ENCODE measurements at places on chromosomes 3 and 15.

DNA sequence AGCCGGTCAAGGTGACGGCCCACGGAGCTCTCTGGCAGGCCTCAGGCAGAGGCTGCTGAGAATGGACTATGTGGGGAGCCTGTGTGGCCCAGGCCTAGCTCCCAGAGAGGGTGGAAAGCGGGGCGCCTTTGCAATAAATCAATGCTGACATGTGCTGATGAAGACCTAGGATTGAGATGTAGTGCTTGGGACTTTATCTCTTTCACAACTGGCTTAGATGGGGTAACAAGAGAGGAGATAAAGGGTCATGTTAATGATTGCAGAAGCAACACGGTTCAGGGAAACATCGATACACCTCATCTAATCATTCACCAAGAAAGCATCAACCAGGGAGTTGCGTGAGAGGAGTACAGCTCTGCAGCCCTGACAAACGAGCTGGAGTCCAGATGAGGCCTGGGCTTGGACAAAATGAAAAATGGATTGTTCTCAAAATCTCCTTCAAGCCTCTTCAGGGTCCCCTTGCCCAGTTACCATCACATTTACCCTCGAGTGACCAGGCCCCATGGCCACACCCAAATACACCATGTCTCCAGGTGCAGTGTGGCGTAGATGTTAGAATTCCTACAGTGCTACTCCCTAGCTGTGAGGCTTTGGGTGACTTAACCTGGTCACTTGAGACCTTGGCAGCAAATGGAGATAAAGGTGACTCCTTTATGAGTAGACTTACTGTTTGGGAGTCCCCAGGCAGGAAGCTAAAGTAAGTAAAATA is 146.4 kb upstream of the LIPC start:
- no peak for DNase-seq

DNA sequence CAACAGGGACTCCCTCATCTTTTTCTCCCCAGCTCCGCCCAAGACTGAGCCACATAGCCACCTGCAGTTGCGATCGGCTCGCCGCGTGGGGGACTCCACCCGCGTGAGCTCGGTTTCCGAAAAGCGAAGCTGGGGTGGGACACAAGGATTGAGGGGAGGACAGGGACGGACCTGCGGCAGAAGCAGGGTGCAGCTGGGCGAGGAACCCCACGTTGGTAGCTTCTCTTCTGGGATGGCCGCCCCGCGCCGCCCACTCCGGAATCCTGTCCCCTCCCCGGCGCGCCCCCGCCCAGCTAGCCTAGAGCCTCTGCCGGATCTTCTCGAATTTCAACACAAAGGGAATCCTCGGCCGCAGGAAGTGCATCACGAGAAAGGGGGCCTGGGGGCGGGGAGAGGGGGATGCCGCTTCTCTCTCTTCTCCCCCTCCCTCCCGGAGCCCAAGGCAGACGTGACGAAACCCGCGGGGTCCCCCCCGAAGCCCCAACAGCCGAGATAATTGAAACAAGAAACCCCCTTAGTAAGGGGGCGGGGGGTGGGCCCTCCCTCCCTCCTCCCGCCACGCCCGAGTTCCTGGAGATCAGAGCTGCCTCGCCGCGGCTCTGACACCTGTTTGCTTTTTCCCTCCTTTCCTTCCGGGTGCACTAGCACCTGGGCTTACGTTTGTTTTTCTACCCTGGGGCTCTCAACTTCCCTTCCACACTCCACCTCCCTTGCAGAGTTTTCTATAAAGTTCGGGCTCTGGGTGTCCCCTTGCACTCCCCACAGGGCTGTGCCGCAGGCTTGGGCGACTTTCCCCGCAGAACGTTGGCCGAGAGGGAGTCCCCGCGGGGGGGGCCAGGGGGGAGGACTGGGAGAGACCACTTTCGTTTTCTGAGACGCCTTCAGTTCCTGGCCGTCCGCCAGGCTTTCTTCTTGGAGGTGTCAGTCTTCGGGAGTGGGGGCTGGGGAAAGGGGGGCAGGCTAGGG is 1.3 kb upstream of the KCNH8 start:
- DNase-seq: peak; percentile 43

- DNase-seq: no peak
These were observed 496.7 kb downstream of the NAALADL2 start for GRCh38 chr3:175355801-175356335.

DNA sequence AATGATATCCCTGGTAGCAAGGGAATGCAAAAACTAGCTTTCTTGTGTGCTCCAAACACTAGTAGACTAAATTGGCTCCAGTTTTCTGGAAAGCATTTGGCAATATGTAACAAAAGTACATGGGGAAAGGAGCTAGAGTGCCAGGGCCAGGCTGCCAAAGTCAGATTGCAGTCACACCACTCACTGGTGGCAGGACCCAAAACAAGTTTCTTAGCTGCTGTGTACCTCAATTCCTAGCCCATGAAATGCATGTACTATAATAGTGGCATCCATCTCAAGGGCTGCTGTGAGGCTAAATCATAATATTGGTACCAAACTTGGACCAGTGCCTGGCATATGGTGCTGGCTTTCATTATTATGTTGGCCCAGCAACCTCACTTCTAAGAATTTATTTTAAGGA is 49.3 kb downstream of the CLDN18 start:
- DNase-seq: no peak

DNA sequence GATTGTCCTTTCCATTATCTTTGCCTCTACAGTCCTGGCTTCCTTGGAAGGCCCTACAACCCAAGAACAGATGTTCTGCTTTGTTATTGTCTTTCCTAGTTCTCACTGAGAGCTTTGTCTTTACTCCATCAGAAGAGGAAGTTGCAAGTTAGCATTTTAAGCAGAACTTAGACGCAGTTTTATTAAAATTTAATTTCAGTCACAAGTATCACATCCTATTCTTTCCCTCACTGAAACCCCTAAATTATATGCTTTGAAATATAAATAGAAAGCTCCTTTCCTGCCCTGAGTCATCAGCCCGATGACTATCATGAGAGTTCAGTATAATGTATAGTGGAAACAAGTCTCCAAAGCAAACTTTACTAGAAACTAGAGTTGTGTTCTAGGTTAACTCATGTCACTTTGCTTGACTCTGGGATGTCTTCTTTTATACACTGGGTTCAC is 291.2 kb upstream of the RBMS3 start:
- no peak for DNase-seq

- DNase-seq: no peak
These were observed 277.4 kb downstream of the ROBO1 start for GRCh38 chr3:79490165-79491028.

- DNase-seq: no peak
These were observed 138.3 kb upstream of the TPM1 start for GRCh38 chr15:62904041-62904910.

DNA sequence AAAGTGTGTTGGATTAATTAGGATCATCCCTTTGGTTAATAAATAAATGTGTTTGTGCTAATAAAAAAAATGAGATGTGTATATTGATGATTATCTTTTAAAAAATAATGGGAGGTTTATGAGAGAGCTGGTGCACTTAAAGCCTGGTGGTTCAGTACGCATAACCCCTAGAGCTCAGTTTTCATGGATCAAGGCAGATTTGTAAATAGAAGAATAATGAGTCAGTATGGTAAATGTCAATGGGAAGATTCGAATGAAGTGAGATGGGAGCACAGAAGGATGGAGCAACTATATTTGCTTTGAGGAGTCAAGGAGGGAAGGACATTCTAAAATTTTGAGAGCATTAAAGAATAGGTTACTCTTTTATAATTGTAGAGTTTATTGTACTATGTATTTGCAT is 35.4 kb downstream of the AKAP13 start:
- no peak for DNase-seq

GRCh38 chr3:186708983-186709679 is 8.0 kb upstream of the KNG1 start:
- no peak for DNase-seq

DNA sequence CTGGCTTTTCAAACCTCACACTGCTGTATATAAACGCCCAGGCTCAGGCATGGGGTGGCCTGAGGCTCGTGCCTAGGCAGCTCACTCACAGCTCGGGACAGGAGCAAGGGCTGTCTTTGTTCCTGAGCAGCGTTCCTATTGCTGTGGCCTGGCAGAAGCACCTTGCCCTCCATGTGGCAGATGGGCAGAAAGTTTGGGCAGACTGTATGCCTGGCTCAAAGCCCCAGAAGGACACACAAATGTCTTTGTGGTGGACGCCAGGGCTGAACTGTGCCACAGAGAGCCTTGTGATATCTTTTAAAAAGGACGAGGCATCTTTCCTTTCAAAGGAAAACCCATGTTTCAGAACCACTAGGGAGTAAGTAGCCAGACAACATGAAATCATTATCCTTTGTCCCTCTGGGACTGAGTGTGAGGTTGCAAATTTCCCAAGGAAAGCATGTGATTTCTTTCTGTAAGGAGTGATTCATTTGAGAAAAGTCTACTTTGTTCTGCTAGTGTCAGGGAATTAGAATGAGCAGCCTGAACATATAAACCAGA is 29.3 kb upstream of the UBE2E1 start:
- DNase-seq: no peak

GRCh38 chr3:34258271-34258998 is 460.0 kb downstream of the PDCD6IP start:
- no peak for DNase-seq

DNA sequence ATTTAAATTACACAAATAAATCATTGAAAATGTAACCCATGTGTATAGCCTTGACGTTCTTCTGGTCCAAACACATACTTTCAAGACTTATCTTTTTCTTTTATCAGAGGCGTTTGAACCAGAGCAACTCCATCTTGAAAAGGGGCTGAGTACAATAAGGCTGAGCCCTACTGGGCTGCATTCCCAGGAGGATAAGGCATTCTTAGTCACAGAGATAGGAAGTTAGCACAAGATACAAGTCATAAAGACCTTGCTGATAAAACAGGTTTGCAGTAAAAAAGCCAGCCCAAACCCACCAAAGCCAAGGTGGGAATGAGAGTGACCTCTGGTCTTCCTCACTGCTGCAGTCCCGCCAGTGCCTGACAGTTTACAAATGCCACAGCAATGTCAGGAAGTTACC is 101.0 kb upstream of the IGSF10 start:
- no peak for DNase-seq

GRCh38 chr3:10366651-10367101 is 45.8 kb upstream of the SEC13 start:
- DNase-seq: no peak

GRCh38 chr3:23981955-23982354 is 36.9 kb downstream of the NR1D2 start:
- DNase-seq: no peak

- DNase-seq: no peak
These were observed 235.4 kb downstream of the PYDC2 start for GRCh38 chr3:191696348-191696747.

DNA sequence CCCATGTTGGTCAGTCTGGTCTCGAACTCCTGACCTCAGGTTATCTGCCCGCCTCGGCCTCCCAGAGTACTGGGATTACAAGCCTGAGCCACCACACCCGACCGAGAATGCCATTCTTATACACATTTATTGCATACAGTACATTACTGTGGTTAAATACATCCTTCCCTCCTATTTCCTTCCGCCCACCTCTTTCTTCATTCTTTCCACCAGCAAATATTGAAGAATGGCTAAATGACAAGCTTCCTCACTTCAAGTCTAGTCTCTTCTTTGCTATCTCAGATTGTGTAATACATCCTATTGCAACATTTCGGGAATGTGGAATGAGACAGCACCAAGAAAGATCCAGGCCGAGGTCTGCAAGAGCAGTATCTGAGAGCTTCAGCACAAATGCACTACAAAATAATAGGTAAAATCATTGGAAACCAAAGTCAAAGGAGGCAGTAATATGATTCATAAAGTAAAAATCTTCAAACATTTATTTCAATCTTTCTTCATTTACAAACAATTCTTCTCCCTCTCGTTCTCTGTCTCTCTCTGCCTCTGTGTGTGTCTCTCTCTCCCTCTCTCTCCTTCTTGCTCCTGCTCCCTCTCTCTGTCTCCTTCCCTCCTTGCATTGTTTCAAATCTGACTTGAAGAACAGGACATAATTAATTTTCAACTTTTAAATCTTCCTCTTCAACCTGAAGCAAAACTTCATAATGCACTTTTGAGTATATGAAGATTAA is 94.7 kb upstream of the TGFBR2 start:
- DNase-seq: no peak

- no peak for DNase-seq
These were observed 88.6 kb downstream of the LPP start for GRCh38 chr3:188242436-188243123.

- no peak for DNase-seq
These were observed 461.3 kb downstream of the AGBL1 start for GRCh38 chr15:86540840-86541467.

DNA sequence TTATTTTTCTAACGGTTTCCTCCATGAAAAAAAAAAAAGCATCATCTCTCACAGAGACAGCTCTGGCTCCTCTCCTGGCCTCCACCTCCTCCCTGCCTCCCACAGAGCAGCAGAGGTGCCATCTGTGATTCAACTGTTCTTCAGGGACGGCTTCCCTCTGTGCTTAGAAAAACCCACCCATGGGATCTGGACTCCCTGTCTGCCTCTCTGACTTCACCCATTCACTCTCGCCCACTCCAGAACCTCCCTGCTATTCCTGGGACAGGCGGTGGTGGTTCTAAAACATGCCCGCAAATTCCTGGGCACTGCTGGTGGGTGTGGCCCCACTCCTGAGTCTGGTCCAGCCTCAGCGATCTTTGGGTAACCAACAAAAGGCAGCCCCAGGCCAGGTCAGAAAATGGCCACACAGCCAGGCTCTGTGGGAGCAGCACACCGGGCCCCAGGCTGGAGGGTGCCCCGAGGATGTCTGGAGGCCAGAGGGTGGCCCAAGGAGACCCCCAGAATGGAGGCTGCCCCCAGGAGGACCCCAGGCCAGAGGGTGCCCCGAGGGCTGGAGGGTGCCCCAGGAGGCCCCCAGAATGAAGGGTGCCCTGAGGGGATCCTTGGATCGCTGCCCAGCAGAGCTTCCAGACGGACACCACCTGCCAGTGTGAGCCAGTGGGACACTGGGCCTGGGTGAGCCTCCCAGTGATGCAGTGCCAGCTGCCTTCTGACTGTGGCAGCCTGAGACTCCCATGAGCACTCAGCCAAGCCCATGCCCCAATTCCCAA is 2.6 kb upstream of the CHST13 start:
- DNase-seq: no peak

- DNase-seq: no peak
These were observed 18.1 kb downstream of the CD200 start for GRCh38 chr3:112351036-112351435.

DNA sequence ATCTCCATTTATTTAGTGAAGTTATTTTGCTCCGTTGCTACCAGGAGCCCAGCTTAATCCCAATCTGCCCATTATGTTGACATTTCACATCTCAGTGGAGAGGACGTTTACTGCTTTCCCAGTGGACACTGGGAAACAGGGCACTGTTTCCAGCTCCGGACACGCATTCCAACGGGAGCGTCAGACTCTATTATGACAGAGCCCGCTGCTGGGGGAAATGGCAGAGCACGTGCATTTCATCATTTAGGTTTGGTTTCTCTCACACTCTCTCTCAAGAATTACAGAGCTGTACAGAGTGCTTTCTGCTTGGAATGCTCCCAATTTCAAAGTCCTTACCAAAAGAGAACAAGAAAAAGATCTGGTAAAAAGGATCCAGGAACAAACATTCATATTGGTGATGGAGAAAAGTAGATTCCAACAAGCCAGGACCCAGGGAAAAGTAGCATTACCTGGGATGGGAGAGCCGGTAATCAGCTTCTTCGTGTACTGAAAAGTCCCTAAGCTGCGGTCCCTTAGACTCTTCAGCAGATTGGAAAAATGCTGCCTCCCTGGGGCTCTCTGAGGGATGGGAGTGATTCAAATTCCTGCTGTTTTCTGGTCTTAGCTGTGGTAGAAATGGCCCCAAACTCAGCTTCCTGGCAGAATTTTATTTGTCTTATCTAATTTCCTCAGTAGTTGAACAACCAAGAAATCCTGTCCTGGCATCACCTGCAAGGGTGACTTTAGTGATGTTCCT is 136.0 kb upstream of the THBS1 start:
- no peak for DNase-seq

- DNase-seq: no peak
These were observed 188.4 kb downstream of the ADAMTSL3 start for GRCh38 chr15:83842281-83842680.

- no peak for DNase-seq
These were observed 18.8 kb upstream of the VGLL4 start for GRCh38 chr3:11662392-11662990.
